Suppressor macrophage (primary cell): ENCODE measurements at places on chromosomes 4 and X.

- DNase-seq = no peak
These were observed 421.5 kb downstream of the NLGN4X start for GRCh38 chrX:5807181-5807580.

DNA sequence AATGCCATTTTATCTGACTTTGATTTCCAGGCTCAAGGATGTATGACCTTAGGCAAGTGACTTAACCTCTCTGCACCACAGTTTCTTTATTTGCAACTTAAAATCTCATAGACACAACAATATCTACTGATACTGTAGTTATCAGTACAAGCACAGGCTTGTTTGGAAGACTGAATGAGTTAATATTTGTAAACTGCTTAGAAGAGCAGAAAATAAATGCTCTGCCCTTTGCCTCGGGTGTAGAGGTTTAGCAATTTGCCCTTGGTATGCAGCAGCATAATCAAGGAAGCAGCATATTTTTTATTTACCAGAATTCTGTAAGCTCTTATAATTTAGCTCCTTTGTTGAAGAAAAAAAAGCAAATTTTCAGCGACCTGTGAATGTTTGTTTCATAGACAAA is 2.9 kb upstream of the CXCL1 start:
- no peak for DNase-seq

- DNase-seq = peak; percentile 94
These were observed at the start of gene RPS6KA3 for GRCh38 chrX:20266810-20267606. Gene RPS6KA3, minus strand, starts transcription at chrX:20266909. Its CDS starts 277 bp downstream, at chrX:20266632.

GRCh38 chr4:189299706-189300105 is 641.0 kb upstream of the FRG1 start:
- DNase-seq = no peak

DNA sequence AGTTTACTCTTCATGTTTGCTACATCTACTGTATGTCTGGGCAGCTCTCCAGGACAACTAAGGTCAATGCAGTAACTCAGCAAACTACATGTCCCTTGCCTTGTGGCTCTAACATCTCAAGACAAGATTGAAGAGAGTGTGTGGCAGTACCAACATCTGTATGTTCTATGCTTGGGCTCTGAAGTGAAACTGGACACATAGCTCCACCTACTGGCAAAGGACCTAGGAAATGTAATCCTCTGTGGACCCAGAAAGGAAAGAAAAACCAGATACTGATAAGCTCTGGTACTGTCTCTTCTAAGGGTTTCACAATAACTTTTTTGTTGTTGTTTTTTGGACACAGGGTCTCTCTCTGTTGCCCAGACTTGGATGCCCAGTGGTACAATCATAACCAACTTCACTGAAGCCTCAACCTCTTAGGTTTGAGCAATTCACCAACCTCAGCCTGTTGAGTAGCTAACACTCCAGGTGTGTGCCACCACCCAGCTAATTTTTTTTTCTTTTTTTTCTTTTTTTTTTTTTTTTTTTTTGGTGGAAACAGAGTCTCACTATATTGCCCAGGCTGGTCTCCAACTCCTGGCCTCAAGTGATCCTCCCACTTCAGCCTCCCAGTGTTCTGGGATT is 64.1 kb downstream of the QDPR start:
- DNase-seq = peak; percentile 72

- DNase-seq = no peak
These were observed 42.3 kb downstream of the AFF2 start for GRCh38 chrX:148542481-148543255.
